ENCODE measurements at places on chromosomes 16 and 17.

- no peak for DNase-seq
These were observed 363.1 kb downstream of the WWOX start for GRCh38 chr16:78462288-78463208.

DNA sequence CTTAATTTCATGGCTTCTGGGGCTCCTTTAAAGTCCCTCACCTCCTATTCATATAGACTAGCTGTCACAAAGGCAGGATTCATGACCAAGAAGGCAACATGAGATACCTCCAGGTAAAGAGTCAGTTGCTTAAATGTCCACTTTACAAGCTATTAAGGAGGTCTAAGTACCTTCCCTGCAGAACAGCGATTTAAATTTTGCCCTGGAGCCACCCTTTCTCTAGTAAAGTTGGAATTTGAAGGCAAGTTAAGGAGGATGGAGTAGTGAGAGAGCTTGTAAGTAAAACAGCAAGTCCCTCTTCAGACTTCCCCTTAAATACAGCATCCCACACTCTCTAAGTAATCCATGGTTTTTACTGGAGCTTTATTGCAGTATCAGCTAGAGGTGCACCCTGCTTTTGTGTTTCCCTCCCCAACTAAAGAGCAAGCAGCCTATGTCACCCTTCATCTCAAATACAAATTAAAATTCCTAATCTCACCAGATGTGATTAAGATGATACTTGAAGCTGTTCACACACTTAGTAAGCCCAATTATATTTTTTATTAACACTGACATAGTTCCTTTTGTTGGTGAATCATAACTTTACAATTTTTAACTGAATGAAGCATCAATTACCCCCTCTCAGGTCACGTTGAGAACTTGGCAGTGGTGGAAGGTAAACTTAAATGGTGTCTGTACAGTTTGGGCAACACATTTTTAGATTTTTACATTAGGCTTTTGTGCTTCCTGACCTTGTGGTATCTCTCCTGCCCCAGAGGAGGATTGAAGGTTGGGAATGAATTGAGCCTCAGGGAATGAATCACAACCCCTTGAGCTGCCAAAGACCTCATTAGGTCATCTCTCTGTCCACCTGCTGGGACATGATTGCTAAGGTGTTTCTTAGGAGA is 108.9 kb downstream of the TANGO6 start:
- DNase-seq = no peak

DNA sequence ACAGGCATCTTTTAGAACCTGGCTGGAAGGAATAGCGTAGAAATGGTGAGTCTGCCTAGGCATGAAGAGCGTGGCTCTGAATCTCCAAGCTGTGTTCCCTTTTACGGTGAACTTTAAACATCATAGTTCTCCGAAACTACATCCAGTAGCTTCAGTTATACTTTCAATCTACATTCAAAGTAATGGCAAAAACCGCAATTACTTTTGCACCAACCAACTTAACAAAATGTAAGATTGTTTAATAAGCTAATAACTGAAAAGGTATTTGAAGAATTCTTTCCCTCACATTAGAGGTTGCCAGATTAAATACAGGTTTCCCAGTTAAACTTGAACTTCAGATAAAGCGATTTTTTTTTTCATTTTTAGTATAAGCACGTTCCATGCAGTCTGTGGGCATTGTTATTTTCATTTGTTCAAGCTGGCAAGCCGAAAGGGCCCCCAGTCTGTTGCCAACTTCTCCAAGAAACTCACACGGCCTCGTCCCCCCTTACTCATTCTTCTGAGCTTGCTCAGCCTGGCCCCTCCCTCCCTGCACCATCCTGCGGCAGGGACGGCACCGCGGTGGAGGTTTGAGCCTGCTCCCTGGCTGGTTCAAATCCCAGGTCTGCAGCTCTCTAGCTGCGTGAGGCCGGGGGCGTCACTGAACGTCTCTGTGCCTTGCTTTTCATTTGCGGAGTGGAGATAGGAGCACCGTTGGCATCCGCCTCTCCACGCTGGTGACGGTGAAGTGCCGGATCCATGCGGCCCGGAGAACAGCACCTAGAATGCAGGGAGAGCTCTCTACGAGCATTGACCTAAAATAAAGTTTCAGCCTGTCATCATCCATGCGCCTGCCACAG is 3.5 kb upstream of the MTHFSD start:
- DNase-seq = no peak

- no peak for DNase-seq
These were observed 4.5 kb downstream of the TMEM114 start for GRCh38 chr16:8585857-8586256.

GRCh38 chr17:17816240-17816814 is 20.5 kb downstream of the SREBF1 start:
- no peak for DNase-seq

DNA sequence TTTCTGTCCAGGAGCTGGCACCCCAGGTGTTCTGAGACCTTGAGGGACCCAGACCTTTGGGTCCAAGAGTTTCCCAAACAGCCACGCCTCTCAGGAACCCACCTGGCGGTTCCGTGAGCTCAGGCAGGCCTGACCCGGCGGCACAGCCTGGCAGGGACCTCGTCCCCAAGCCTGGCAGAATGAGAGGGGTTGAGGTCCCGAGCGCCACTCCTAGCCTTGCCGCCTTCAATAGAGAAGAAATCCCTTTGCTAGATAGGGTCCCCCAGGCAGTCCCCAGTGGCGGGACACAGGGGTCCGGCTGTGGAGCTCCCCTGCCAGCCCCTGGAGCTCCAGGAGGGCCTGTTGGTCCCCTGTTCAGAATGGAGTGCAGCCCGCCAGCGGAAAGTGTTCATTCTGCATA is 10.5 kb upstream of the CLEC18A start:
- DNase-seq = no peak

GRCh38 chr17:55140809-55141208 is 124.0 kb upstream of the HLF start:
- DNase-seq = no peak

- no peak for DNase-seq
These were observed 112.6 kb upstream of the LHX1 start for GRCh38 chr17:36824678-36825101.

- no peak for DNase-seq
These were observed 5.0 kb downstream of the SKA2 start for GRCh38 chr17:59149841-59150511.

- no peak for DNase-seq
These were observed 57.5 kb downstream of the IRF8 start for GRCh38 chr16:85956426-85956825.

DNA sequence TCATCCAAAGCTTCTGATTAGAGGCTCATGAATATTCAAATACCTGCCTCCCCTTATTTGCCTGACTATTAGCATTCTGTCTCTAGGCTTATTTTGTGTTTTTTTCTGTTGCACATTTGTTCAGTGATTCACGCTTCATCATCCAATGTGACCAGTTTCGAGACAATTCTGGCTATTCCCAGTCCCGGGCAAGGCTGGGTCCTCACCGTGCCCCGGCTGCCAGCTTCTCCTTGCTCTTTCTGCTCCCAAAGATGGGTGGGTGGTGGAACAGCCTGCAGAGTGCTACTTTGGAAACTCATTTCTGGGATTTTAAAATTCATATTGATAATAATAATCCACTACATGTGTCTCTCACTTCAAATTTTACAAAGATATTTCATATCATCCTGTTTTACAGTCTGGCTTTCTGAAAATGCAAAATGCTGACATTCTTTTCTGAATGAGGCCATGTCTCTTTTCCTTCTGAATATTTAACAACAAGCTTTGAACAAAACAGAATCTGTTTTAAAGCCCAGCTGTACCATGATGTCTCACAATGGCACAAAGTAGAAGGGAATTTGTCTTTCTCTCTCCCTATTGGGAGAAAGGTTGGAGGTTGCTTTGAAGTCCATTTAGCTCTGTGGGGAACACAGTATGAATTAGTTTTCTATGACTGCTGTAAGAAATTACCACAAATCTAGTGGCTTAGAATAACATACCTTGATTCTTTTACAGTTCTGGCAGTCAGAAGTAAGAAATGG is 116.9 kb upstream of the CDH13 start:
- no peak for DNase-seq

DNA sequence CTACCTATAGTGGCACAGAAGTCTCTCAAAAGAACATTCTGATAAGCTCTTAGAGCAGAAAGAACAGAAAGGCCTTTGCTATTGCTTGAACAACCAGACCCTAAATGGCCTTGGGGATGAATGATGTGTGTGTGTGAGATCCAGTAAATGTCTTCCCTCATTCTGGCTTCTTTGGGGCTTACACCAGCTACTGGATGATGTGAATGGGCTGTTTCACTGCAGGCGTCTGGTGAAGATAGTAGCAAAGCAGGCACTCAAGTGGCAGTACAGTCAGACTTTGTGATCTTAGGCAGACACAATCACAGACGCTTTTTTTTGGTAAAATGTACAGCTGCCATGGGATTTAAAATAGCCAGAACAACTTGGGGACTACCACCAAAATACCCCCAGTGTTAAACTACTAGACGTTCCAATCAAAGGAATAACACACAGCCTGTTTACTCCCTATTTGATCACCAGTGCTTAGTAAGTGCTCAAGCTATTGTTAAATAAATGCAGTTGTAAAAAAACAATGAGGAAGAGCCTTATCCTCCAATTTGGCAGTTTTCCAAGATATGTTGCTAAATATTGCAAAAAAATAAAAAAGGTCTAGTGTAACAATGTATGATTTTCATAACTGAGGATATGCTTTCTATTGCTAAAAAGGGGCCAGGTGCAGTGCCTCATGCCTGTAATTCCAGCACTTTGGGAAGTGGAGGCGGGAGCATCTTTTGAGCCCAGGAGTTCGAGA is 17.9 kb downstream of the NDUFAB1 start:
- DNase-seq = no peak

DNA sequence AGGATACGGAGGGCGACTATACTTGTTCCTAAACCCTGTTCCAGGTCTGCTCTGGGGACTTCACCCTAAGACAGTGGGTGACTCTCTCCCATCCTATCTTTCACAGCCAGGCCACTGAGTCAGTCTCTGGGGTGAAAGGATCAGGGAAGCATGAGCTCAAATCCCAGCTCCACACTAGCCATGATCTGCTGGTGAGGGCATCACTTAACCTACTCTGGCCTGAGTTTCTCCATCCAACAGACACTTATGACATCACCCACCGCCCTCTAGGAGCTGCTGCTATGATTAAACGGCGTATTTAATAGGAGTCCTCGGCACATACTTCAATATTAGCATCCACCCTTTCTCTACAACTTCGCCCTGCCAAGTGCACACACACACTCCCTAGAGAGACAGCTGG is 10.1 kb downstream of the GAST start:
- no peak for DNase-seq

DNA sequence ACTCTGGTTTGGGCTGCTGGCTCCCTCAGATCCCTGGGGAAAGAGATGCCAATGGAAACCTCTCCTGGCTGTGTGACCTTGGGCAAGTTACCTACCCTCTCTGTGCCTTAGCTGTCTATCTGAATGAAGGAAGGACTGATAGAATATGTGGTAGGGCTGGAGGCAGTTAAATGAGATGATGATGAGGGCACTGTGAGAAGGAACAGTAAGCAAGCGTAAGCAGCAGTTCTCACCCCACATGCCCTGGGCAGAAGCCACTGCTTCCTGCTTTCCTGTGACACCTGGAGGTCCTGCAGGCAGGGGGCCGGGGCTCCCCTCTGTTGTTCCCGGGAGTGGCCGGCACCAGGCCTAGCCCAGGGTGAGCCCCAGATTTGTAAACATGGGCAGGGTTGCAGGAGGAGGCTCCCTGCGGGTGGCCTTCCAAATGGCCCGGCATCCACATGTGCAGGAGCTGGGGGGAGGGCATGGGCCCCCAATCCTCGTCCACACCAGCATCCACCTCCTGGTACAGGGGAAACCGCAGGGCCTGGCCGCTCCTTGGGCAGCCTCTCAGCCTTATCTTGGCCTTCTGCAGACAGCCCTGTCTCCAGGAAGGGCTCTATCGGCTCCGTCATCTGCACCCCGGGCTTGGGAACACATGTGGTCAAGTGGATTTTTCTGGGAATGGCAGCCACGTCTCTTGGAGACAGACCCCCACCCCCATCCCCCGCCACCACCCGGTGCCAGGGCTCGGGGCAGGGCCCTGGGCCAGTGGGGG is 235.6 kb upstream of the GSE1 start:
- no peak for DNase-seq

DNA sequence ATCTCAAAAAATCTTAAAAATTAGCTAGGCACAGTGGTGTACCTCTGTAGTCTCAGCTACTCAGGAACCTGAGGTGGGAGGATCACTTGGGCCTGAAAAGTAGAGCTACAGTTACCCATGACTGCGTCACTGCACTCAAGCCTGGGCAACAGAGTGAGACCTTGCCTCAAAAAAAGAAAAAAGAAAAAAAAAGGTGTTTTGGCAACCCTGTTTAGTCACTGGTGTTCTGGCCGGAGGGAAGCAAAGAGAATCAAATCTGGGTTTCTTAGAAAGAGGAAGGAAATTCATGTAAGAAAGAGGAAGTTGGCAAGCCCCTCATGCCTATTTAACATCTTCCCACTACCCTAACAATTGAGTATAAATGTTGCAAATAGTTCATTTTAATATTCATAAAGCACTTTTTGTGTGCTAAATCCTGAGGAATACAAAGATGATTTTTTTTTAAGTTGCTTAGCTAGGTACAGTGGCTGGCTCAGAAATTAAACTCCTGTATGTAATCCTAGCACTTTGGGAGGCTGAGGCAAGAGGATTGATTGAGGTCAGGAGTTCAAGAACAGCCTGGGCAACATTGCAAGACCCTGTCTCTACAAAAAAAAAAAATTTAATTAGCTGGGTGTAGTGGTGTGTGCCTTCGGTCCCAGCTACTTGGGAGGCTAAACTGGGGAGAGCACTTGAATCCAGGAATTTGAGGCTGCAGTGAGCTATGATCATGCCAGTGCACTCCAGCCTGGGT is 6.5 kb upstream of the USP32 start:
- no peak for DNase-seq

GRCh38 chr16:31145398-31145990 is 4.4 kb downstream of the PRSS36 start:
- no peak for DNase-seq

DNA sequence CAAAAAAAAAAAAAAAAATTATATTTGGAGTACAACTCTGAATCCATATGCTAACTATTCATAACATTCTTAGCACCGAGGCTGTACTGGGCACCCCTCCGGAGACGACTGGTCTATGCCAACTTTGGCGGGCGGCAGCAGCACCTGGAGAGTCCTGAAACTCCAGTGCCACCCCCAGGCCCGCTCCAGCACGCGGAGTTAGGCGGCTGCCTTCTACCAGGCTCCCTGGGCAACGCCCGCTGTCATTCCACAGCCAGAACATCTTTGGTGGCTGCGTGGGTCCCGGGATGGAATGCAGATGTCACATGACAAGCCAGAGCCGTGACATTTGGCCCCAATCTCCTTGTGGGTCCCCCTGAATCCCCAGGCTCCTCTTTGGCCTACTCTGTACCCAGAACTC is 6.2 kb downstream of the TIMP2 start:
- no peak for DNase-seq

DNA sequence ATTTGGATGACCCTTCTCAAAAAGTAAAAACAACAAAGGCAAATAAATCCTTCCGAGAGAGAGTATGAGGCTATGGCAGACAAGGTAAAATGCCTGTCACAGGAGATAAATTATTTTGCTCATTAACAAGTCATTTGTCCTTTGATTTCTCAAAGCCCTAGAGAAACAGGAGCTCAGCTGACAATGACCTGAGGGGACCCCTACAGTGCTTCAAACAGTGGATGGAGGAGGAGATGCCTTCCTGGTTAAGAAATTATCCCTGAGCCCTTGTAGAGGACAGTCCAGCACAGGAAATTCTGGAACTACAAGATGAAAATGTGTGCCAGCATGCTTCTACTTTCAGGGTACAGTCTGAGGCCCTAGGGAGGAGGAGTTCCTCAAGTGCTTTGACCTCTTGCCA is 24.0 kb upstream of the RHBDL3 start:
- DNase-seq = no peak

GRCh38 chr16:13262270-13263090 is 361.1 kb downstream of the SHISA9 start:
- no peak for DNase-seq

Measured in activated naive CD4-positive, alpha-beta T cell treated with anti-CD3 and anti-CD28 coated beads for 36 hours (primary cell).